ENCODE measurements at places on chromosomes 2 and 18.
A peak's percentile ranks its signal among the peaks of the same experiment; 100 is the strongest.

GRCh38 chr2:64168756-64169155 is 24.5 kb upstream of the PELI1 start:
- no peak for DNase-seq
- no peak overlapping the region for H3K4me3 ChIP-seq
- H3K27ac ChIP-seq = no peak overlapping the region

GRCh38 chr18:70228536-70228935 is 23.0 kb upstream of the RTTN start:
- no peak overlapping the region for H3K27ac ChIP-seq
- H3K36me3 ChIP-seq = no peaks in the 10 kb centered on the region
- no peak overlapping the region for H3K4me3 ChIP-seq
- H3K4me1 ChIP-seq = no peaks in the 10 kb centered on the region
- no peaks in the 10 kb centered on the region for H3K27me3 ChIP-seq

GRCh38 chr2:223053484-223054192 is 1.6 kb downstream of the KCNE4 start:
- peaks cover 47% of the 10 kb centered on the region for H3K4me1 ChIP-seq
- no peak for DNase-seq
- no peaks in the 10 kb centered on the region for H3K27me3 ChIP-seq
- no peaks in the 10 kb centered on the region for H3K36me3 ChIP-seq

DNA sequence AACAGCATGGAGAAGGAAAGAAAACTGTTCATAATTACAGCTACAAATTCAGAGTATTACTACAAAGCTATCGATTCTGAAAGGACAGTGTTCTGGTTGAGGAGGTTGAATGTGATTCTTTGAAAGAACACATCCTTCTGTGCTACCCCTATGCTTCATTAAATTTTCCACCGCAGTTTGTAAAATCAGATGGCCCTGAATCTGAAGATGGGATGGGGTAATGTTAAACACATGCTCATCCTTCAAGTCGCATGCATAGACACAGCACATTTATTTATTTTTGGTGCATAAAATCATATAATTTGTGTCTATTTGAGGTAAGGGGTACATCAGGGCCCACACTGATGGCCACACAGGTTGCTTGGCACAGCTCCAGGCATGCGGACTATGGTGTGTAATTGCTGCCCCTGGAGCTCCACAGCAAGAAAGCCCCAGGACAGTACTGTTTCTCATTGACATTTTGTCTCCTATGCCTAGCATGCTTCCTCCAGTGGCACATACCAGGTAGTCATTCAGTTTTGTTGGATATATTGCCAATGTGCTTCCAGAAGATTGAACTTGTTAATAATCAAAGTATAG is 238.8 kb upstream of the TANK start:
- peaks cover 2% of the 10 kb centered on the region for H3K4me1 ChIP-seq
- DNase-seq = no peak
- H3K27me3 ChIP-seq = no peaks in the 10 kb centered on the region
- H3K27ac ChIP-seq = peak overlapping the region; percentile 41
- H3K4me3 ChIP-seq = no peak overlapping the region
- H3K36me3 ChIP-seq = no peaks in the 10 kb centered on the region

GRCh38 chr2:23432531-23432930 is 47.6 kb downstream of the KLHL29 start:
- no peaks in the 10 kb centered on the region for H3K36me3 ChIP-seq
- H3K4me1 ChIP-seq = peaks cover 15% of the 10 kb centered on the region
- no peak overlapping the region for H3K27ac ChIP-seq
- H3K4me3 ChIP-seq = no peak overlapping the region
- no peaks in the 10 kb centered on the region for H3K27me3 ChIP-seq

DNA sequence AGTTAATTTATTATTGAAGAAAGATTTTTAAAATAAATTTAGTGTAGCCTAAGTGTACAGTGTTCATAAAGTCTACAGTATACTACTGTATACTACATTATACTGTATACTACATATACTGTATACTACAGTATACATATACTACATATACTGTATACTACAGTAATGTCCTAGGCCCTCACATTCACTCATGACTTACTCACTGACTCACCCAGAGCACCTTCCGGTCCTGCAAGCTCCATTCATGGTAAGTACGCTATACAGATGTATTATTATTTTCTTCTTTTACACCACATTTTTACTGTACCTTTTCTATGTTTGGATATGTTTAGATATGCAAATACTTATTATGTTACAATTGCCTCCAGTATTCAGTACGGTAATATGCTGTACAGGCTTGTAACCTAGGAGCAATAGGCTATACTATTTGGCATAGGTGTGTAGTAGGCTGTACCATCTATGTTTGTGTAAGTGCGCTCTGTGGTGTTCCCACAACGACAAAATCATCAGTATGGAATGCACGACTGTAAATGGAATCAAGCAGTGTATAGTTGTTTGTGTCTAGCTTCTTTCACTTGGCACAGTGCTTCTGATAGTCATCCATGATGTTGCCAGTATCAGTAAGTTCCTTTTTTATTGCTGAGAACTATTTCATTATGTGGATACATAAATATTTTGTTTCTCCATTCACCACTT is 245.7 kb downstream of the MTX2 start:
- H3K27ac ChIP-seq = no peak overlapping the region
- no peak overlapping the region for H3K4me3 ChIP-seq
- no peaks in the 10 kb centered on the region for H3K36me3 ChIP-seq

GRCh38 chr2:28749526-28749925 is 2.1 kb upstream of the PPP1CB start:
- H3K36me3 ChIP-seq = no peaks in the 10 kb centered on the region
- H3K27me3 ChIP-seq = no peaks in the 10 kb centered on the region
- no peak for DNase-seq
- H3K4me1 ChIP-seq = peaks cover 57% of the 10 kb centered on the region

DNA sequence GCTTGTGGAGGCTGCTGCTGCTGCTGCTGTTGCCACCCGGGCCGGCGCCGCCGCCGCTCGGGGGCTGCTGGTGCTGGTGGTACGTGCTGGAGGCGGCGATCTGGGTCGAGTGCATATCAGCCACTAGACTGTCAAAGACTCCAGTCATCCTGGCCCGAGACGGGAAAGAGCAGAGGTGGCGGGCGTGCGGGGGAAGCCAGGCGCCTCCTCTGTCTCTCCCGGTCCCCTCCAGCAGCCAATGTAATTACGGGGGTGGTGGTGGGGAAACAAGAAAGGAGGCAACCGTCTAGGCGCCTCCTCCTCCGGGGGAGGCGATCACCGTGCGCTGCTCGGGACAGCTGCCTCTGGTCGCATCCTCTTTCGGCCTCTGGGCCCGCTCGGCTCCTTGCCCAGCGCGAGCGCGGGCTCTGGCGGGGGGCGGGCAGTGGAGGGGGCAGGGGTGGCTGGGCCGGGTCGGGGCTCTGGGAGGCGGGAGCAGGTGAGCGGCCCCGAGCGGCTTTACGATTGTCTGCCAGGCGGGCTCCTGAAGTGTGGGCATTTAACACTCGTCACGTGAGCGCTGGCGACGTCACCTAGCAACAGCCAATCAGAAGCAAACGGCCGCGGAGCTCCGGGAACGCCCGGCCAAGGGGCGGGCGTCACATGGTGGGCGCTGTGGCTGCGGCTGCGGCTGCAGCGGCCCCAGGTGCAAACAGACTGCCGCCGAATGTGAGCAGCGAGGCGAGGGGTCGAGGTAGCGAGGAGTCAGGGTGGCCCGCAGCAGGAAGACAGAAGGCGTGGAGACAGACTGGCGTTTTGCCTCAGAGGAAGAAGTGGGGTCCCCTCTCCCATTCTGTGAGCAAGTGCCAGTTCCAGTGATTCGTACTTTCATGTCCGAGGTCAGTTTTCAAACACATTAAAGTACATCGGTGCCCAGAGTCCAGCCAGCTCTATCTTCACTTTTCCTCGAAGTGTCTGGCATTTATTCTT is at the start of gene DLX2:
Gene DLX2, minus strand, starts transcription at position 510 of the 969 bp plus-strand sequence. Its CDS starts 362 bp downstream, at position 148.
- H3K27me3 ChIP-seq = peaks cover 15% of the 10 kb centered on the region
- peak; percentile 69 for DNase-seq
- H3K27ac ChIP-seq = no peak within 1 kb of the TSS
- peak within 1 kb of the TSS; percentile 54 for H3K4me3 ChIP-seq
- peaks cover 50% of the 10 kb centered on the region for H3K4me1 ChIP-seq

DNA sequence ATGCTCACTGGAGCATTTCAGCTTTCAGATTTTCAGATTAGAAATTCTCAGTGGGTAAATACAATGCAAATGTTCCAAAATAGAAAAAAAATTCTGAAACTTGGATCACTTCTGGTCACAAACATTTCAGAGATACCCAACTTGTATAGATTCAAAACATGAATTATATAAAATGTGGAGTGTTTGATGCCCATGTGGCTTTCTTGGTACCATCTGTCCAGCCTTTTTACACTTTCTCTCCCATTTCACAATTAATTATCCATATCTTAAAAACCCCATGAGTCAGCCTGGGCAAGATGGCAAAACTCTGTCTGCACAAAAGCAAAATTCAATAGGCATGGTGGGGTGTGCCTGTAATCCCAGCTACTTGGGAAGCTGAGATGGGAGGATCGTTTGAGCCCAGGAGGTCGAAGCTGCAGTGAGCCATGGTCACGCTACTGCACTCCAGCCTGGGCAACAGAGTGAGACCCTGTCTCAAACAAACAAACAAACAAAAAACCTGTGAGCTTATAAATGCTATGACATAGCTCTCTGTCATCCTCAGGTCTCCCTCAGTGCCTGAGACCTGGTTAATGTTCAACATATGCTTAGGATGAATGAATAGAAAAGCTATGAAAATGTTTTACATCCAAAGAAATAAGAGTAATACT is 146.3 kb upstream of the TTC39C start:
- H3K27ac ChIP-seq = no peak overlapping the region
- H3K27me3 ChIP-seq = no peaks in the 10 kb centered on the region
- H3K4me3 ChIP-seq = no peak overlapping the region
- DNase-seq = no peak

DNA sequence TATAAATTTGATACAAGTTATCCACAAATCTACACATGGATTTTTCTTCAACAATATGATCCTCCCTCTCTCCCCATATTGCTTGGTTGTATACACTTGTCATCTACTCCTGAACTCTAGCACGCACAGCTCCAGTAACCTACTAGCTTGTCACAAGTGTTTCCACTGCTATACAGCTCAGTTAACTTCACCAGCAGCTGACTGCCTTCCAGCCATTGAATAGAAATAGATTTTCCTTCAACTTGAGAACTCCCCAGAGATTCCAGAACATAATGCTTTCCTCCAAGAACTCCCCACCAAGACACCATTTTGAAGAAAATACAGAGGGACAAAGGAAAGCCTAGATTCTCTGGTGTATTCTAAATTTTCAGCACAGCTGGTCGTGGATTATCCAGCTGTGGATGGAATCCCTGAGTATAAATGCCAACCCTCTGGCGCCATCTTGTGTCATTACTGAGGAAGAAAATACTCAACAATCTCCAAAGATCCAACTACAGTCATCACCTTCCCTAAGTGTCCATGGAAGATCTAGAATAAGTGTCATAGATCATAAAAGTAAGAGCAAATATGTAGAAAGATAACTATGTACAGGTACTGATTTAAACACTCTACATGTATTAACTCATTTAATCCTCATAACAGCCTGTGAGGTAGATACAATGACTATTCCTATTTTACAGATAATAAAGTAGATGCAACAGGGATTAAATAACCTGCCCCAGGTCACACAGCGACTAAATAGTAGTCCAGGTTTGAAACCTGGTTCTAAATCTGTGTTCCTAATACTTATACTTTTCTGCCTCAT is 156.7 kb downstream of the ARHGAP28 start:
- no peak for DNase-seq
- no peak overlapping the region for H3K27ac ChIP-seq
- H3K36me3 ChIP-seq = no peaks in the 10 kb centered on the region
- no peak overlapping the region for H3K4me3 ChIP-seq

DNA sequence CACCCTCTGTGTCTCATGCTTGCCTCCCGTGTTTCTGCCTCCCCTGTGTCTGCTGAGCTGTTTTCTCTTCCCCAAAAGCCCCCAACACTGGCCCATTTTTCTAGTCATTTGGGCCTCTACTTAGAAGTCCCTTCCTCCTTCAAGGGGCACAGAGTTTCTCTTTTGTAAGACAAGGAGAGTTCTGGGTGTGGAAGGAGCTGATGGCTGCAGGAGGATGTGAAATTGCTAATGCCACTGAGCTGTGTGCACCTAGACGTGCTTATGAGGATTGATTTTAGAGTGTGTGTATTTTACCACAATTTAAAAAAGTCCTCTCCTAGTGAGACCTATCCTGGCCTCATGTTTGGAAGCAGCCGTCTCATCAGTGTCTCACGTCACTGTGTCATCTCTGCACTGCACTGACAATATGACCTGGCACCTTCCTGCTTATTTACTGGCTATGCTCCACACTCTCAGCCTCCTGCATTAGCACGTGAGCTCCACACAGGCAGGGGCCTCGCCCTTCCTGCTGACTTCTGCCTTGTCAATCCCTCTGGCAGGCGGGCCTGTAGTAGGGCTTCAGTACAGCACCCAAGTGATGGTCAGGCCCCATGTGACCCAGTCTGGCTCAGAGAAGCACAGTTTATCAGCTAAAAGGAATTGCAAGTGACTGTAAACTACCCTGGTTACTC is 8.0 kb upstream of the MBP start:
- DNase-seq = peak; percentile 58
- no peaks in the 10 kb centered on the region for H3K36me3 ChIP-seq

DNA sequence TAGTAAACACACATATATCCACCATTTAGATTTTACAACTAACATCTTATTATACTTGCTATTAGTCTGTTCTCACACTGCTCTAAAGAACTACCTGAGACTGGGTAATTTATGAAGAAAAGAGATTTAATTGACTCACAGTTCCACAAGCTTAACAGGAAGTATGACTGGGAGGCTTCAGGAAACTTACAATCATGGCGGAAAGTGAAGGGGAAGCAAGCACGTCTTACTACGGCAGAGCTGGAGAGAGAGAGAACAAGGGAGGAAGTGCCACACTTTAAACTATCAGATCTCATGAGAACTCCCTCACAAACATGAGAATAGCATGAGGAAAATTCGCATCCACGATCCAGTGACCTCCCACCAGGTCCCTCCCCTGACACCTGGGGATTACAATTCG is 240.7 kb downstream of the CAMKMT start:
- H3K36me3 ChIP-seq = no peaks in the 10 kb centered on the region
- no peak overlapping the region for H3K4me3 ChIP-seq
- H3K27ac ChIP-seq = no peak overlapping the region

- H3K27ac ChIP-seq = no peak overlapping the region
- H3K4me1 ChIP-seq = no peaks in the 10 kb centered on the region
- H3K4me3 ChIP-seq = no peak overlapping the region
- no peaks in the 10 kb centered on the region for H3K27me3 ChIP-seq
- DNase-seq = no peak
- H3K36me3 ChIP-seq = no peaks in the 10 kb centered on the region
These were observed 18.7 kb upstream of the REL start for GRCh38 chr2:60862642-60863041.

DNA sequence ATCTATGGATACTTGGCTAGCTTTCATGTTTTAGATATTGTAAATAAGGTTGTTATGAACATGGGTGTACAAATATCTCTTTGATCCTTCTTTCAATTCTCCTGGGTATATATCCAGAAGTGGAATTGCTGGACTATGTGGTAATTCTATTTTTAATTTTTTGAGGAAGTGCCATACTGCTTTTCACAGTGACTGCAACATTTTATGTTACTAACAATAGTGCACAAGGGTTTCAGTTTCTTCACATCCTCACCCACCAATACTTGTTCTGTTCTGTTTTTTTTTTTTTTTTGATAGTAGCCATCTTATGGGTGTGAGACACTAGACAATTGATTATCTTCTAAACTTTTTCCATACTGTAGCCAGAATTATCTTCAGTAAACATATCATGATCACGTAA is 17.3 kb upstream of the NEUROD1 start:
- no peaks in the 10 kb centered on the region for H3K4me1 ChIP-seq
- no peak for DNase-seq
- H3K27me3 ChIP-seq = peaks cover 8% of the 10 kb centered on the region
